ENCODE measurements at places on chromosomes 7 and 10. TPM values are rescaled to one million over a fixed set of nuclear protein-coding genes. Genes with fewer than 3 reads are reported as not detected.

Gene NUDT13
- 1.7 TPM for total RNA-seq

Gene IL15RA
- 9.4 TPM for total RNA-seq

GRCh38 chr10:4353964-4354363 lies 472.0 kb upstream of the AKR1E2 start:
- peaks cover 13% of the 10 kb centered on the region for H3K4me1 ChIP-seq
- H3K4me3 ChIP-seq, result no peak overlapping the region
- no peaks in the 10 kb centered on the region for H3K36me3 ChIP-seq

DNA sequence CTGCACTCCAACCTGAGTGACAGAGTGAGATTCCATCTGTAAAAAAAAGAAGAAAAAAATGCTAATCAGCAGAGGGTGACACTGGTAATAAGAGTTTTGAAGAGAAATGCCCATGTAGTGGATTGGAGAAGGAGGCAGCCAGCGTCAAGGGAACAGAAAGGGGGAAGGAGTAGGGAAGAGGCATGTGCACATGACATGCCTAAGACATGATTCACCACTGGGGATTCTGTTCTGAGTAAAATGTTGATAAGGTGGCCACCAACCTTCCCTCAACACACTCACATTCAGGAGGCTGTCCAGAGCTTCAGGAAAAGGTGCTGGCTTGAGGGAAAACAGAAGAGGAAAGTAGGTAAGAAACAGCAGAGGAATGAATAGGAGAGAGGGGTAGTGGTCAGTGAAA lies 39.9 kb downstream of the AKR1D1 start:
- no peak overlapping the region for H3K4me3 ChIP-seq
- H3K27me3 ChIP-seq, result no peaks in the 10 kb centered on the region
- no peak overlapping the region for H3K27ac ChIP-seq
- no peaks in the 10 kb centered on the region for H3K4me1 ChIP-seq
- DNase-seq, result no peak

DNA sequence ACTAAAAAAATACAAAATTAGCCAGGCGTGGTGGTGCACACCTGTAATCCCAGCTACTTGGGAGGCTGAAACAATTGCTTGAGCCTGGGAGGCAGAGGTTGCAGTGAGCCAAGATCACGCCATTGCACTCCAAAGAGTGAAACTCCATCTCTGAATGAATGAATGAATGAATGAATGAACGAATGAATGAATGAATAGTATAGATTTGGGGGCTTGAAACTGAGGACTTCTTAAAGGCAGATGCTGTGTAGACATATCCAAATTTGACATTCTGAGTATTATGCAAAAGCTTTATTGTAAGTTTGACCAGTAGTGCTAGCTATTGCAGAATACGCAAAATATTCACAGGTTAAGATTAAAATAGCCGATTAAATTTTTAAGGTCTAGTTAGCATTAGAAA lies 30.8 kb upstream of the ST7 start:
- H3K4me3 ChIP-seq, result no peak overlapping the region
- H3K27ac ChIP-seq, result no peak overlapping the region
- peaks cover 31% of the 10 kb centered on the region for H3K36me3 ChIP-seq
- H3K27me3 ChIP-seq, result no peaks in the 10 kb centered on the region
- no peaks in the 10 kb centered on the region for H3K4me1 ChIP-seq
- no peak for DNase-seq

DNA sequence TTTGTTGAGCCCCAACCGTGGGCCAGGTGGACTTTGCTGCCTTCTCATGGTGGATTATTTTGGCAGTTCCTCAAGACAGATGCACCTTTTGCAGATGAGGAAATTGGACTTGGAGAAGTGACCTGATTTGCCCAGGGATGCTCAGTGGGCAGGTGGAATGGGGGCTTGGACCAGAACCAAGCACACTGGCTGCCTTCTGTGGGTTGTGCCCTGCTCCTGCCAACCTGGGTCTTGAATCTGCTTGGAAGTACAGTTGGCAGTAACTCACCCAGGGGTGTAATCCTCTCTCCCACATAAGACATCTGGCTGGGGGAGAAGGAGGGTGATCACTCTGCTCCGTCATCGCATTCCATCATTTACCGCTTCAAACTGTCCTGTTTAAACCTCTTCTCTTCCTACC lies 110.5 kb upstream of the GPR26 start:
- no peaks in the 10 kb centered on the region for H3K36me3 ChIP-seq
- peaks cover 2% of the 10 kb centered on the region for H3K27me3 ChIP-seq
- no peaks in the 10 kb centered on the region for H3K4me1 ChIP-seq
- DNase-seq, result no peak
- H3K27ac ChIP-seq, result no peak overlapping the region

DNA sequence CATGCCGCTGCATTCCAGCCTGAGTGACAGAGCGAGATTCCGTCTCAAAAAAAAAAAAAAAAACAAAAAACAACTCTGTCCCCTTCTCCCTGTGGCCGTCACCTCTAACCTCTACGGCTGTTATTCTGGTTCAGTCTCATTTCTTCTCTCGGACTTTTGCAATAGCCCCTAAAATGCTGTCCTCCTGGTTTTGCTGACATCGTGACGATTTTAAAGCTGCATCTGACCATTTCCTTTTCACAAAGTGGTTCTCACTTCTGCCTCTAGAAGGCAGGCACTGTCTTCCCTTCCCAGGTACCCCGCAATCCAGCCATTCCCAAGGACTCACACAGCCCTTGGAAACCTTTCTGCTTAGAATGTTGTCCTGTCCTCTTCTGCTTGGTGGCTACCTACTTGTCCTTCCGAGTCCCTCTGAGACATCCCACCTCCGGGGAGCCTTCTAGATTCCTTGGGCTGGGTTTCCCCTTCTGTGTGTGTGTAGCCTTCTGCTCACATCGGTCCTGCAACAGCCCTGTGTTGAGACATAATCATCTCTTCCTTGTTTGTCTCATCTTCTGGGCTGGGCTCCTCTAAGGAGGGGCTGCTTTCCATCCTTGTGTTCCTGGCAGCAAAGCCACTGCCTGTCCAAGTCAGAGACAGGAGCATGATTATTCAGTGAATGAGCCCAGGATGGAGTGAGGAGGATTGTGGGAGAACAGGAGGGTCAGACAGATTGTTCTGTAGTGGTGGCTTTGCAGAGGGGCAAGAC lies 83.1 kb downstream of the GRK5 start:
- no peak for DNase-seq
- H3K27ac ChIP-seq, result peak overlapping the region; percentile 55
- no peak overlapping the region for H3K4me3 ChIP-seq
- H3K36me3 ChIP-seq, result no peaks in the 10 kb centered on the region
- H3K27me3 ChIP-seq, result no peaks in the 10 kb centered on the region

GRCh38 chr7:88358526-88358838 lies 51.8 kb upstream of the STEAP4 start:
- H3K36me3 ChIP-seq, result no peaks in the 10 kb centered on the region
- no peaks in the 10 kb centered on the region for H3K4me1 ChIP-seq
- H3K27me3 ChIP-seq, result no peaks in the 10 kb centered on the region
- H3K4me3 ChIP-seq, result no peak overlapping the region
- no peak overlapping the region for H3K27ac ChIP-seq
- DNase-seq, result no peak

DNA sequence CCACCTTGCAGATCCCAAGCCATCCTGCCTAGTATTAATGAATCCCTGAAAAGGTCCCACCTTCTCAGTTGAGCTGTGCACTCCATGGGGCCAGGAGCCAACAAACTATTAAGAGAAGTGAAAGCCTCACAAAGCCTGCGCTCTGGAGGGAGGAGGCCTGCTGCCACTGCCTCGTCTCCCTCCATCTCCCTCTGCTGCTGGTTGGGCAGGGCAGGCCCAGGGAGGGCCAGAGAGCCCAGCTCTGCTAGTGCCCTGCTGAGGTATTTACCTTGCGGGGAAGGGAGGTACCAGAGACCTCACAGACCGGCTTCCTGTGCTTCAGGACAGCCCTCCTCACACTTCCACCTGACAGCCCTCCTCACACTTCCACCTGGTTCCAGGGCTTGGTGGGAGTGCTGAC lies 171.5 kb downstream of the SH3PXD2A start:
- no peak overlapping the region for H3K4me3 ChIP-seq
- H3K27me3 ChIP-seq, result no peaks in the 10 kb centered on the region
- no peaks in the 10 kb centered on the region for H3K36me3 ChIP-seq
- no peak for DNase-seq
- no peak overlapping the region for H3K27ac ChIP-seq
- H3K4me1 ChIP-seq, result peaks cover 9% of the 10 kb centered on the region

DNA sequence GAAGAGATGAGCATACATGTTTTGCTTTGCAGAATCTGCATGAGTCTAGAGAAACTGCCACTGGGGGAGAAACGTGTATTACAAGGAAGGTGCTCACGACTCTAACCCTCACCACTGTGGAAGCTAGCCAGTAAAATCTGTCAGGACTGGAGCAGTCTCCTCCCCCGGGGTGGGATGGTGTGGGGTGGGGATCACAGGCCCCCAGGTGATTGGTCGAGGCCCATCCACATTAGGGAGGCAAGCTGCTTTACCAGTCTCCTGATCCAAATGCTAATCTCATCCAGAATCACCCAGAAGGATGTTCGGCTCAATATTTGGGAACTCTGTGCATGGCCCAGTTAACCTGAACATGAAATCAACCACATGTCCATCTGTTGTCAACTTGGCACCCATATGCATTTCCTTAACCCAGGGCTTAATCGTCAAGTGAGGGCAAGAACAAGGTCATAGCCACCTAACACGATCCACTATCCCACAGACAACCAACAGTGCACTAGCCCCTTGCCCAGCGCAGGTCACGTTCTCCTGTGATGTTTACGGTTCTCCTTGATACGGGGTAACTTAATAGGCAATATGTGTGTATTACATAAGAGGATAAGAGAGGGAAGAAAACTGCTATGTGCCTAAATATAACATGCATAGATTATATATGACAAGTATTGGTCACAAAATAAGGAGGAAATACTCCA lies 40.8 kb downstream of the DNAJB6 start:
- peaks cover 58% of the 10 kb centered on the region for H3K4me1 ChIP-seq
- H3K36me3 ChIP-seq, result peaks cover 39% of the 10 kb centered on the region
- no peaks in the 10 kb centered on the region for H3K27me3 ChIP-seq
- peak overlapping the region; percentile 37 for H3K27ac ChIP-seq

DNA sequence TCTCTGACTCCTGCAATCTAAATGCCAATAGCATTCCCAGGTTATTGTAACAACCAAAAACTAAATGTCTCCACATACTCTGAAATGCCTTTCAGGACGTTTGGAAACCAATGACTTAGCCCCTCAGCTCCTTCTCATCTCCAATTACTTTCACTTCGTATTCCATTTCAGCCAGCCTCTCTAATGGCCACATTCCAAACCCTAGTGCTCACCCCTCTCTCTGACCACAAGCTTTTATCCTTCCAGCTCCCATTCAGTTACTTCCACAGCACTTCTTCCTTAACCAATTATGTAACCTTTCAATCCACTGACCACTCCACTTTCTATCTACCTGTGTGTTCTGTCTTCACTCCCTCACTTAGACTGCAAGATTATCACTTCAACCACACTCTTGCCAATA lies 4.3 kb downstream of the NOC3L start:
- H3K4me1 ChIP-seq, result peaks cover 17% of the 10 kb centered on the region
- H3K27me3 ChIP-seq, result no peaks in the 10 kb centered on the region
- H3K36me3 ChIP-seq, result peaks cover 4% of the 10 kb centered on the region

Measured in psoas muscle (tissue), 8 donors.